ENCODE measurements at places on chromosomes 11 and 22.

GRCh38 chr22:22694106-22694505 is 49.7 kb downstream of the GGTLC2 start:
- no peak for DNase-seq

GRCh38 chr22:30105483-30105882 is 25.2 kb downstream of the HORMAD2 start:
- no peak for DNase-seq

DNA sequence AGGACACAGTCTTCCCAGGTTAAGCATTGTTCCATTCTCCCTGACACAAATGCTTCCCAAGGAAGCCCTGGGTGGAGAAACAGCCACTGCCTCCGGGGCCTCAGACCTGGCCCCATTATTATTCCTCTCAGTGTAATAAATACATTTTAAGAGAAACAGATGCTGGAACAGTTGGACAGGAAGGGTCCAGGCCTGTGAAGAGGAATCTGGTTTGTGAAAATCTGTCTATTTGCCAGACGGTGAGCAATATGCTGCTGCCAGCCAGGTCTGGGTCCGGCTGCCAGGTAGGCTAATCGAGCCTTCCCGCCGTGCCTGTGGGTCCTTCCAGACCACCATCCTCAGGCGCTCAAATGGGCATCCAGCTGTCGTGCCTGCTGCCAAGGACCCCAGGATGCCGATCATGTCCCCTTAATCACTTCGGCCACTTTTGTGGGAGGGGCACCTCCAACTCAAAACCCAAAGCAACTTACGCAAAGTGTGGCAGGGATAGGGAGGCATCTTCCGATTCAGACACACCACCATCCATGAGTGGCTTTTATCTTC is 528.4 kb downstream of the MIAT start:
- no peak for DNase-seq

GRCh38 chr11:132409573-132410355 is 1039.3 kb downstream of the NTM start:
- DNase-seq = no peak

DNA sequence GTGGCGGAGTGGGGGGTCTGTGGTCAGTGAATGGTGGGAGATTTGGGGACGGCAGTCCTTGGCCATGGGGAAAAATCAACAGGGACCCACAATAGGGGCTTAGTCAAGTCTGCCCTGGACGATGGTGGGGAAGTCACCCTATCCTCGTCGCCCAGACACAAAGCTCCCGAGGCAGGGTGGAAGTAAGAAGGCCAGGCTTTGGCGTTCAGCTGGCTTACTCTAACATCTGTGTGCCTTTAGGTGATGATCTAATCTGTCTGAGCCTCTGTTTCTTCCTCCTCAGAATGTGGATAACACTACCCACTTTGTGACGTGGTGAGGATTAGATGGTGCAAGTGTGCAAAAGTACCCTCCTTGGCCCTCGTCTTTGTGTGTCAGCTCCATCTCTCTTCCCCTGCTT is 192.2 kb downstream of the ST3GAL4 start:
- DNase-seq = no peak

DNA sequence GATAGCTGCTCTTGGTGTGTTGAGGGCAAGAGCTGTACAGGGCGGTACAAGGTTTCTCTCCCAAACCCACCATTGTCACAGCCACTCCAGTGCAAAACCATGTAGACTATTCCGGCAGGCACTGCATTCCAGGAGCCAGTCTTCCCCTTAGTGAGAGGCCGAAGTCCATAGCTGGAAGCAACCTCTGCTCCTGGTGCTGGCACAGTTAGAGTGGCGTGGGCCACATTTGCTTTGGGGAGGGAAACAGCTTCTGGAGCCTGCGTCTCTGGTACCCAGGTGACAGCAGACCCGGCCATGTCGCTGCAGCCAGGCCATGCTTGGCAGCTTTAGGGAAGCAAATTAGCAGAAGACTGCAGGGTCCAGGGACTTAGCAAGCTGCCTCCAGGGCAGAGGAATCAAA is 788.0 kb downstream of the BRD1 start:
- DNase-seq = no peak

- DNase-seq = no peak
Measured at GRCh38 chr11:2815762-2816496, 69.6 kb downstream of the CDKN1C start.

GRCh38 chr11:7500251-7500650 is 13.5 kb upstream of the PPFIBP2 start:
- no peak for DNase-seq

DNA sequence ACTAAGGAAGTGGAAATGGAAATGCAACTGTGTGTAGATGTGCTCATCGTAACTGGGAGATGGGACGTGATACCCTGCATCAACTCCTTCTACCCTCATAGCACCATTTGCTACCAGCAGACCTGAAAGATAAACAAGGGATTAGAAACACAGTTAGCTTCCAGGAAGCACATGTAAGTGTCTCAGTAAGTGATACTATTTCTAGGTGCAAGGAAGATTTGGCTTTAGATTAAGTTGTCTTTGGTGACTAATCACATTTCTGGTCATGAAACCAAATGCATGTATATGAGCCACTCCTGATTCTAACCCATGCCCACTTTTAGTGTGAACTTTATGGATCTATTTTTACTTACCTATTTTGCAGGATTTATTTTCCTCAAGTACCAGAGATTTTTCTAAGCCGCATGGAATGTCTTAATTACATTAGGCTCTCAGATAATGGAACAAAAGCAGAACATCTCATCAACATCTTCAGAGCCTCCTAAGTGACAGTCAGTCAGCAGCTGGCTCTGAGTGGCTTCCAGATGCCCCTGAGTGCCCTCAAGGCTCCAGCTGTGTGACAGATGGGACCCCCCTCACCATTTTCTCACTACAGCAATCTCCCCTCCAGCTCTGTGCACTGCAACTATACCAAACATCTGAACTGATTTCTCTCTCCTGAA is 21.2 kb downstream of the SLC5A12 start:
- DNase-seq = no peak

- DNase-seq = no peak
Measured at GRCh38 chr11:110565357-110566336, 135.9 kb downstream of the FDX1 start.

GRCh38 chr22:45757068-45757467 is 85.4 kb downstream of the ATXN10 start:
- no peak for DNase-seq

GRCh38 chr22:23106344-23106743 is 35.4 kb downstream of the RSPH14 start:
- no peak for DNase-seq

DNA sequence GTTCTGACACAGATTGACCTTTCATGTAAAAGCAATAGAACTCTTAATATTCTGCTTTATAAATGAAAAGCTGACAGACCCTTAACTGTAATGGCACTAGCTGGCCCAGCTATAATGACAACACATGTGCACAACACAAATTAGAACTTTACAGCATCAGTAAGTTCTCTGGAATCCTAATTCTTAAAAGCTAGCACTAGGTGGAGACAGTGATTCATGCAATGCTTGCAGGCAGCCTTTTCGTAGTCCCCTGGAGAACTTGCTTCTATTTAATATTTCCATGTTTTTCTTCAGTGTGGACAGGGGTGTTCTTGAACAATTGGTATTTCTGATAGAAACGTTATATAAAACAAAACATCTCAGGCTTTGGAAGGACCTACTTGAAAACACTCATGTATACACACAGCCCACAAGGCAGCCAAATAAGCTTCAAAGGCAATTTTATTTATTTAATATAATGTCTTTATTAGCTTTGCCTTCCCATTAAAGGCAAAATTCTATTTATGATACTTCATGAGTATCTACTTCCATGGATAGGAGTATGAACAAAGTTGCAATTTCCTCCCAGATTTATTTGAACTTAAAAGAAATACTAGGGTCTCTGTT is 374.3 kb upstream of the MPPED2 start:
- no peak for DNase-seq

DNA sequence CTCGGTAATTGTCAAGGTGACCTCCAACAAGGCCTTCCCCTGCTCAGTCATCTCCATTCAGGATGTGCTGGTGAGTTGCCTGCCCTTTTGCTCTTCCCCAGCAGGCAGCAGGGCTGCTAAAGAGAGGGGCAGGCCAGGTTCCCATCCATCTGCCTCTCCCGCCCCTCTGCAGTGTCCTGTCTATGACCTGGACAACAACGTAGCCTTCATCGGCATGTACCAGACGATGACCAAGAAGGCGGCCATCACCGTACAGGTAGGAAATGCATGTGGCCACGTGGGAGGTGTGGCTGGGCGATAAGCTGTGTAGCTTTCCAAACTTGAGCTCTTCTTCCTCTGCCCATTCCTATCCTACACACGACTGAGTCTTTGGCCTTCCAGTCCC is 4.0 kb downstream of the SIDT2 start:
- DNase-seq = no peak

DNA sequence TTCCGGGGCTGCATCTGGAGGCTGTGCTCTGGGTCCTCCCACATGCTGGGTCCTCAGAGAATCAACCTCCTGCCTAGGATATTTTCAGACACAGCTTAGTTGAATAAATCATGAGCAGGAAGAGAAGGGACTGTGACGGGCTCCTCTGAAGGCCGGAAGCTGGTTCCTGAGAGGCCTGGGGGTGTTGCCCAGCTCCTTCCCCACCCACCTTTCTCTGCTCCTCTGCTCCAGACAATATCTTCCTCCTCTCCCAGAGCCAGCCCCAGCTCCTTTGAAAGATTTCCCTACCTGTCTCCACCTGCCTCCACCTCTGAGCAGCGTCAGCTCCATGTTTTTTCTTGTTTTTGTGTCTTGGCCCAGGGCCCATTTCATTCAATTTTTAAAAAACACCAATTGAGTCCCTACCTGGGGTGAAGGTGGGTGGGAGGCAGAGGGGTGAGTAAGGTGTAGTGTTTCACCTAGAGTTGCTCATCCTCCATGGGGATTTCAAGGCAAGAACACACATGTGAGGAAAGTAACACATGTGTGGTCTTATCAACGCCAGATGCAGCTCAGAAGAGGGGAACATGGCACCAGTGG is 24.8 kb upstream of the THY1 start:
- DNase-seq = no peak

DNA sequence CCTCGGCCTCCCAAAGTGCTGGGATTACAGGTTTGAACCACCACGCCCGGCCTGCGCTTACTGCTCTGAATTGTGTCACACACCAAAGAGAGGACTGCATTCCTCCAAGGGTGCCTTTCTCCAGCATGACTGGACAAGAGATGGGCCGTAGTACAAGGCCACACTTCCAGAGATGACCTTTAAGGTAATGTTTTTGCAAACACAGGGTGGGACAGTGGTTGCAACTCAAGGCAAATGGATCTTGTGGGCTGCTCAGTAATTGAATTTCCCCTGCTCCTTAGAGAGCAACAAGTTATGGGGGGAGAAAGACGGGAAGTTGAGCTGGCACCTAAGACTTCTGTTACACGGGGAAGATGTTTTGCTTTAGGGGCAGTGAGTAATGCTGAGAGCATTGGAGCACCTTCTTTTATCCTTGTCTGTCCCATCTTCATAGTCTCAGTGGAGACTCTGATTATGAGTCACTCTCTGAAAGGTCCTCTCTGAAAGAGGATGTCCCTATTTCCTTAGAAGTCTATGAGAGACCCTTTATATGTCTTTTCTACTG is 66.3 kb downstream of the C11orf91 start:
- no peak for DNase-seq

DNA sequence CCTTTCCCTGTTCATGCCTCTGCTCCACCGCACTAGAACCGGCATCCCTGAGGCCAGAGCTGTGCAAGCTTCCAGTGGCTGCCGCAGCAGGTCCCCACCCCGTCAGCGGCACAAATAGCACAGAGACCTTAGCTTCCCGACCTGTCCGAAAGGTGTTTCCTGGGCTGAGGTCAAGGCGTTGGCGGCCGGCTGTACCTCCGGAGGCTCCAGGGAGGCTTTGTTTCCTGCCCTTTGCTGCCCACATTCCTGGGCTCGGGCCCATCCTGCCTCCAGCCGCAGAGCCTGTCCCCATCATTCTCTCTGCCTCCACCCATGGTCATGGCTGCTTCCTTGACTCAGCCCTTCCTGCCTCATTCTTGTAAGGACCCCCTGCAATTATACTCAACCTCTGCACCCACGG is 31.2 kb downstream of the ARHGAP8 start:
- DNase-seq = no peak

DNA sequence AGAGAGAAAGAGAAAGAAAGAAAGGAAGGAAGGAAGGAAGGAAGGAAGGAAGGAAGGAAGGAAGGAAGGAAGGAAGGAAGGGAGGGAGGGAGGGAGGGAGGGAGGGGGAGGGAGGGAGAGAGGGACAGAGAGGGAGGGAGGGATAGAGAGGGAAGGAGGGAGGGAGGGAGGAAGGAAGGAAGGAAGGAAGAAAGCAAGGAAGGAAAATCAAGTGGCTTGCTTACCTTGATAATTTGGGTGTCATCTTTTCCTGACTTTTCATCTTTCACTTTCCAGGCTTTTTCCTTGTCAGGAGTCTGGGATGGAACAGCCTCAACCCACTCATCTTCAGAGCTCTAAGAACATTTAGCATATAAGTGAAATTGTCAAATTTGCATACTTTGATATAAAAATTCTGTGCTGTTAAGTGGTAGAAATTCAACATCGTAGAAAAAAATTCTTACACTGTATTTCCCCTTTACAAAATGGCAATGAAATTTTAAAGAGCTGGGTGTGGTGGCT is 14.9 kb downstream of the CWF19L2 start:
- no peak for DNase-seq
